NCI-H2029 treated with DMSO at 0.1 percent for 48 hours (cell line): ENCODE measurements at places on chromosomes 11 and 22.

DNA sequence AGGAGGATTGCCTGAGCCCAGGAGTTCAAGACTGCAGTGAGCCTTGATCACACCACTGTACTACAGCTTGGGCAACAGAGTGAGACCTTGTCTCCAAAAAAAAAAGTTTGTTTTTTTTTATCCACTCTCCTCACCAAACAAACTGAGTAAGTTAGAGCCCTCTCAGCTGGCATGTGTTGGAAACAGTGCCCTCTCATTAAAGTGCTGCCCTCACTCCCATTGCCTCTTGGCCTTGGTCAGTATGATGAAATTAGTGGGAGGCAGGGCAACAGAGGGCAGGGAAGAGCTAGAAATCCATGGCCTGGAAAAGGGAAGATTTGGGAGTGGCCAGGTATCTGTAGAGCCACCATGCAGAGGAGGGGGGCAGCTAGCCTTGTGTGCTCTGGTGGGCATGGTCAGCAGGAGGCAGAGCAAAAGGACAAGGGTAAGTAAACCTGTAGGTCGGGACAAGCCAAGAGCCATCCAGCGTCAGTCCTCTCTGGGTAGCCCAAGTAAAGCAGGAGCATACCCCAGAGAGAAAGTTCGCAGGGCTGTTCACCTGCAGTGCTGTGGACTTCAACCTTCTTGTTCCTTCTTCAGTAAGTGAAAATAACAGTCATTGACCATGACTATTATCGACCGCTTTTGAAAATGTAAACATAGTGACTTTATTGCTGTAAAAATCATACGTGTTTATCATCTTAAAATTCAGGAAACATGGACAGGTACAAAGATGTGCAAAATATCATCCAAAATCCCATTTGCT is 28.2 kb downstream of the PIK3IP1 start:
- DNase-seq, result no peak

DNA sequence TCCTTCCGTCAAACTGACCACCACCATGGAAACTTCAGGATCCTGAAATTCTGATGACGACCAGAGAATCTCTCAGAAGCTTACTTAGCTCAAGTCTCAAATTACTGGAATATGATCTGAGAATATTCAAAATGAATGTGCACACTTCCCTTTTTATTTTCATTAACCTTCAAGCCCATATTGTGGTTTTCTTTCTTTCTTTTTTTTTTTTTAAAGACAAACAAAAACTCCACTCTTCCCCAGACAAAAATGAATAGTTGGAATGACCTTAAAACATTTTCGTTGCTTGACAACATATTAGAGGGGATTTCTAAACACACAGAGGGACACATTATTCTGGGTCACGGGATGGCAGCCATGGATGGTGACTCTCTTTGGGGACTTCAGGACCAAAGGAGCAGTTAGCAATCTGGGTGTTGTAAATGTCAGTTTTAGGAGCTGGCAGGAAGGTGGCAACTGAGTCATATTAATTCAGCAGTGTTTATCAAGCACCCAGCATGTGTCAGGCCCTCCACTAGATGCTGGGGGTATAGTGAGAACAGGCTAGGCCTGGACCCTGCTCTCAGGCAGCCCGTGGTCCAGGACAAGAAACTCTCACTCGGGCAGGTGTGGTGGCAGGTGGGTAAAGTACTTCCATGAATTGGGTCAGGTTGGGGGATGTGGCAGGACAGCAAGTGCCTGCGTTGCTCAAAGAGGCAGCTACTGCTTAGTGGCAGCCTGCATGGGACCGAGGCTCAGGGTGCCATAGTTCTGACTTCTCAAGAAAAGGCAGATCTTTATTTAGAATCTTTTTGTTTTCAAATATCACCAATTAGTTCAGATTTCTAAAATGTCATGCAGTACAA is 126.1 kb downstream of the HIPK3 start:
- DNase-seq, result no peak

DNA sequence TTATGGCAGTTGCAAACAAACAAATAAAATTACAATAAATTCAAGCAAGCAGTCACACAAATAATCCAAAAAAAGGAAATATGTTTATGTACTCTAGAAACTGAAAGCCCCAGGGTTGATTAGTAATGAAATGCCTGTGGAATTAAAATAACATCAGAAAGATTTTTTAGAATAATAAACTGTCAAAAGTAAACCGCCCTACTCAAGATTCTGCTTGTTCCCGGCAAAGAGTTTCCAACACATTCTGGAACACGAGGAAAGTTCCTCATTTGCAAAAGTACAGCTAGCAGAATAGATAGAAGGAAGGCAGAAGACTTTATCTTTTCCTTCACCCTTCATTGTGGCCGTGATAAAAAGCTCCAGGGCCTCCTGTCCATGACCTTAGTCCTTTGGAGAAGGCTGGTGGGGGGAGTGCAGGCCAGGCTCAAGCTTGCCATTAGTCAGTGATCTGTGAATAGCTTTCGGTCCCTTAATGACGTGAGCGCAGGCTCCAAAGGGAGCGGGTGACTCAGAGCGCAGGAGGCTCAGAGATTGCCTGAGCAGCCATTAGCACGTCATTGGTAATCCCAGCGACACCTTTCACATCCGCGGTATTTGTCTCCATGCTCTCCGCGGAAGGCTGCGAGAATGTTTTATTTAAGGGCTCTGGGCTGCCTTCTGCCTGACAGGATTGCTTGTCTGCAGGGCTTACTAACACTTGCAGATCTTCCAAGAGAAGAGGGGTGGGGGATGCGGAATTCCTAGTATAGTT is 458.3 kb downstream of the METTL15 start:
- no peak for DNase-seq

DNA sequence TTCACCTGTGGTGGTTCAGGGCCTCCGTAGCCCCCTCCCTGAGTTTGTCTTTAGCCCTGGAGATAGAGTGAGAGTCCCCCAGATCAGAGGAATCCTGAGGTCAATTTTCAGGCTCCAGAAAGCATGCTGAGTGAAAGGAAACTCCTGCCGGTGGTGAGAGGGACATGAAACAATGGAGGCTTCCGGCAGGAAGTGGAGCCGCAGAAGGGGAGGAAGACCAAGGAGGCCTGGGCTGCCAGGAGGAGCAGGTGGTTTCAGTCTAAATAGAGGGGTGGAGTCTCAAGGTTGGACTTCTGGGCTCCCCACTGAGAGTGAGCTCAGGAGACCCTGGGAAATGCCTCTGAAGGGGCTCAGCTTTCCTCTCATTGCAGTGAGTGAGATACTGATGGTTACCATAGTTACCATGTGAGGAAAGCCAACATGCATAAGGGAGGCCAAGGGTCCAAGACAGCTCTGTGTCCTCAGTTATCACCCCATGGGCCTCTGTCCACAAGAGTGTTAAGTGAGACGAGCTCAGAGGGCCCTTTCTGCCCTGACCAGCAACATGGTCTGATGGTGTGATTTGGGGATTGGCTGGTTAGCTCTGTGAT is 10.7 kb downstream of the SLCO2B1 start:
- no peak for DNase-seq

GRCh38 chr11:83583757-83584366 is 297.7 kb upstream of the CCDC90B start:
- DNase-seq, result no peak

- no peak for DNase-seq
Measured at GRCh38 chr22:42863349-42863961, 6.4 kb upstream of the ARFGAP3 start.

DNA sequence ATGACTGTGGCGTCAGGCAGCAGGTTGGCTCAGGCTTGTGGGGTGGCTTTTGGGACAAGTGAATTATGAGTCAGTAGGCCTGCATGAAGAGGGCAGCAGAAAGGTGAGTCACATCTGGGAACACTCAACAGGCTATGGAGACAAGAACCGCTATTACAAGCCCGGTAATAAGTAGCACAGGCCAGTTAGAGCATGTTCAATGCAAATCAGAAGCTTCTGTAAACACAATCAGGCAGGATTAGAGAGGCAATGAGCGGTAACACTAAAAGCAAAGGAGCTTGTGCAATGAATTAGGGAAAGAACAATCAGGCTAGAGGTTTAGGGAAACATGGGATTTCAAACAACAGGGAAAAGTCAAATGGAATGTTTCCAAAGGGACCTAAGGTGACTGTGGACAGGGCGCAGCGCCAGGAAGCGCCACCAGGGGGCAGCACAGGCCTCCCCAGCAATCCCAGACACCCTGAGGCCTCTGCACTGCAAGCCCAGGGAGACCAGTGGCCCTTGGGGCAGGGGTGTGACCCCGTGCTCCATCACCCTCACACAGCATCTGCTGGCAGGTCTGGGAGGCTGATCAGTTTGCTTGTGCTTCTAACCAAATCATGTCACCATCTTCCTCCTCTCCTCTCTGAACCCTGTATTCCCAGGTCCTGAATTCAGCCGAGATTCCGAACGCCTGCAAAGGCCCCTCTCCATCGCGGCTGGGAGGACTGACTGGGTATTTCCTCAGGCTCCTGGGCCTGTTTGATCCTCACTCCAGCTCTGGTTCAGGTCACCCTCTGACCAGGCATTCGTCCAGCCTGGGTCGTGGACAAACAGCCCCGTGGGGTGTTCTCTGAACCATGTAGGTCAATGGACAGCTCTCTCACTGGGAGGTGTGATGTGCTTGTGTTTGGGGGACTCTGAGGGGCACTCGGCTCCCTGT is 50.0 kb downstream of the C11orf58 start:
- peak; percentile 34 for DNase-seq

GRCh38 chr11:78876676-78877075 is 302.0 kb upstream of the NARS2 start:
- no peak for DNase-seq

GRCh38 chr11:43930868-43931716 is 11.3 kb upstream of the C11orf96 start:
- DNase-seq, result no peak

DNA sequence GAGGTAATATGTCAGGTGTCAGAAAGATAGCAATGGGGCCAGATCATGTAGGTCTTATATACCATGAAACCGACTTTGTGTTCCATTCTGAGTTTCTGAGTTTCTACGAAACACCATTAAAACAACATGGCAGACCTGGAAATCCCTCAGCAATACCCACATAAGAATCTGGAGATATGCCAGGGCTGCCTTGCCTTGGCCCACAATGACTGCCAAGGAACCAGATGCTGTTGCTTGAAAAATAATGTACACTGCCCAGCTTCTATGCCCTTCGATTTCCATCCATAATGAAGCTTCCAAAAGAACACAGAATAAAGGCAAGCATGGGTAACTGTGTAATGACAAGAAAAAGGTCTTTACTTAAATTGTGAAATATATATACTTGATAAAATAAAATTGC is 277.4 kb downstream of the SOX6 start:
- no peak for DNase-seq

- DNase-seq, result no peak
Measured at GRCh38 chr22:38080474-38080849, 3.5 kb downstream of the SLC16A8 start.

- DNase-seq, result peak; percentile 36
Measured at GRCh38 chr22:37121887-37122591, 12.5 kb upstream of the TMPRSS6 start.

- no peak for DNase-seq
Measured at GRCh38 chr11:104476454-104476853, 312.5 kb upstream of the PDGFD start.

DNA sequence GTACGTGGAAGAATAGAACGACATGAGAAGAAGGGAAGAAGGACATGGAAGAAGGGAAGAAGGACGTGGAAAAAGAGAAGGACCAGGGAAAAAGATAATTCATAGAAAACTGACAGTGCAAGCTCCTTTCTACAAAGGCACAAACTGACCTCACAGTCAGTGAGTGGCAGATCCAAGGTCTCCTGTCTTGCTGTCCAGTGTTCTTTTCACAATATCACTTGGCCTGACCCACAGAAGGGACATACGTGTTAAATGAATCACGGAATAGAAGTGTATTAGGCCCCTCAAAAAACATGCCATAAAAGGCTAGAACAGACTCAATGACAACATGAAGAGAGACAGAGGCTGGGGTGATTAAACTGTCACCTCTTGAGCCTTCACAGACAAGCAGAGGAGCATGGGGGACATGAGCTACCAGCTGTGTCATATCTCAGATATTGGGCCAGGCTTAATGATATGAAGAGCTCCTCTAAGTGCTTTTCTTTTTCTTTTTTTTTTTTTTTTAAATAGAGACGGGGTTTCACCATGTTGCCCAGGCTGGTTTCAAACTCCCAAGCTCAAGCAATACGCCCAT is 4.6 kb downstream of the ASCC2 start:
- DNase-seq, result no peak

DNA sequence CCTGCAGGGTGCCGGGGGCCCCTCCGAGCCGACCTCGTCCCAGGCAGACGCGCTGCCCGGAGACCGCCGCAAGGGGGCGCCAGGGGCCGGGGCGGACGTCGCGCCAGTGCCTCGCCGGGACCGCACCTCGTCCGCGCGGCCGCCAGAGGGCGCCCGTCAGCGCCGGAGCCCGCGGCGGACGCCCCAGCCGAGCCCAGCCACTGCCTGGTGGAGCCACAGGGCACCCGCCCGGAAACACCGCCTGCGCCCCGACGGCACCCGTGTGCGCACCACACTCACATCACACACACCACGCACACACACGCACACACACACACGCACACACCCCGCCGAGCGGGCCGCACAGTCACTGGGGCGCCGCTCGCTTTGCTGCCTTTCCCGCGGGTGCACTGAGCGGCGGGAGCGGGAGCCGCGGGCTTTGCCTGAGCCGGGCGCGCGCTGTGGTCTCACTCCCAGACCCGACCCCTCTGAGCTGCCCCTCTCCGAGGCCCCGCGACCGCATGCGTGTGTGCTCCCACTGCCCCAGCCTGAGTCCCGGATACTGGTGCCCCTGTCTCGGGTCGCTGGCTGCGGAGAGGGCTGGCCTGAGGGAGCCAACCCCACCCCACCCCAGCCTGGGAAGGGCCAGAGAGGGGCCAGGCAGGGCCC is 449.3 kb downstream of the OPCML start:
- DNase-seq, result no peak

DNA sequence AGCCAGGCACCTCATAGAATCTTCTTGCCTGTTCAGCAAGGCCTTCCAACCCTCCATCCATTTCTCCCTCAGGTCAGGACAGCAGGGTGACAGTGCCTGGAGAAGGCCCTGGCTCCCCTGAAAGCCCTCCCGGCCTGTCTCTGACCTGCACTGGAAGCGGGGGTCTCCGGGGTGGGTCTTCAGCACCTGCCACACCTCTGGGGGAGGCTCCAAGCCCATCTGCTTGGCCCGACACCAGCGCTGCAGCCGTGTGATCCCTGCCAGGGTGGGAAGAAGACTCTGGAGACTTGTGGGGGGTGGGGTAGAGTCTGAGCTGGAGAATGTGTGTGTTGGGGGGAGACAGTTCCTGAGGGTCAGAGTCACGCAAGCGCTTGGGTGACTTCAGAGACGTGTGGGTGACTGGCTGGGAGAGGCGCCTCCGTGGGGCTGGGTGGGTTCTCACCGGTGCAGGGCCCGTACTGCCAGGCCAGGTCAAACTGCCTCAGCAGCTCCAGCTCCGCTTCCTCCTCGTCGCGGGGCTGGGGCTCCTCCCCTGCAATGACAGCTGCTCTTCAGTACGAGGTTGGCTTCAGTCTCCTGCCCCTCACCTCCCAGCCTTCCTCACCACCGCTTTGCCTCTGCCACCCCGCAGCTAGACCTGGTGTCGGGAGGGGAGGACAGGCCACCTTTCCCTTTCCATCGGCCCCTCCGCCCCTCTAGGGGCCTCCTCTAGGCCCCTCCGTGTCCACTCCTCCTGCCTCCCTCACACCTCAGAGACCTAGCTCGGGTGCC is 615 bp downstream of the POLD4 start:
- DNase-seq, result peak; percentile 65

GRCh38 chr22:26648528-26649388 is 8.6 kb upstream of the MIAT start:
- DNase-seq, result peak; percentile 18

GRCh38 chr11:132139181-132139580 is 768.8 kb downstream of the NTM start:
- no peak for DNase-seq

- peak; percentile 98 for DNase-seq
Measured at GRCh38 chr11:117833401-117833891, 8.9 kb upstream of the FXYD2 start.
